ENCODE measurements at places on chromosomes 5 and 9.
A peak's percentile ranks its signal among the peaks of the same experiment; 100 is the strongest.

DNA sequence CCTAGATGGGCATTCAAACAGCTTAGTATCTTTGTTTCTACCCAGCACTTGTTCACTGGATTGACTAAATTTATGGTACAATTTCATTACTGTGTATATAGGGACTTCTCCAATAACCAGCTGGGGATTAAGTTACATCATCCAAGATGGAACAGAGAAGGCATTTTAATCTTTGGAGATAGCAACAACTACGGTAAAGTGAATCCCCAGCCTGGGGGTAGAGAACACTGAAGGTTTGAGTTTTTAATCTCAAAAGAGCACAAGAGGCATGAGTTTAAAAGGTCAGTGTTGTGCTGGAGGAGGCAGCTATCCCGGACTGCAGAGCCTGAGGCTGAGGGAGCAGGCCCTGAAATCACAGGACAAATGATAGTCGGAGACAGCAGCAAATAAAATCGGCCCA is 28.6 kb downstream of the DDX31 start:
- no peak for DNase-seq

DNA sequence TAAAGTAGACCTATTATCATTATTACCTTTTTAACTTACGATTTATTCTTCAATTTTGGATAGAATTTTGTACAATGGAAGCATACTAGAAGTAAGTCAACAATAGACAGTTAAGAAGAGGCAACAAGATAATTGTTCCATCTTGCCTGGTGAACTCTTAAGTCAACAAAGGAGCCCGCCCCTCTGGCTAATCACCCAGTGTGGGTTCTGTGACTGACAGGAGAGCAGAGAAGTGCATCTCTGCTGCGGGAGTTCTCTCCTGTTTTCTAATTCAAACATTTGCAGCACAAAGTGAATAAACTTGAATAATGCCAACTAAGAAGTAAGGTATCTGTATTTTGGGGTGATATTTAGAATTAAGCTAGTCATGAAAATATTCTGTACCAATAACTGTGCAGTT is 6.7 kb upstream of the ISL1 start:
- DNase-seq: no peak

DNA sequence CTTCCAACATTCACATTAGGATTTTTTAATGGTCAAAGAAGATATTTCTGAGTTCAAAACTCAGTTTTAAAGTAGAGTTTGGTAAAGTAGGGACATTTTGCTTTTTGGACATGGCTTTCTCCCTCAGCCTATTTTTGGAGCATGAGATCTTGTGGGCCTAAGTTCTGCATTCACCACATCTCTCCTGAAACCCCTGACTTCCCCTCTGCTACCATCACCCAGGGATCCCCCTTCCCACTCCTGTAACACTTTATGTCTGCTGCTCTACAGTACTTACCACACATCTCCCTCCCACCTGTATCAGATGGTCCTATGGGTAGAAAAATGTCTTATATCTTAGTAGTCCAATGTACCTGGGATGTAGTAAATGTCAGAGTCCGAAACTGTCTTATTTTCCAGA is 48.2 kb upstream of the JAK2 start:
- DNase-seq: no peak

DNA sequence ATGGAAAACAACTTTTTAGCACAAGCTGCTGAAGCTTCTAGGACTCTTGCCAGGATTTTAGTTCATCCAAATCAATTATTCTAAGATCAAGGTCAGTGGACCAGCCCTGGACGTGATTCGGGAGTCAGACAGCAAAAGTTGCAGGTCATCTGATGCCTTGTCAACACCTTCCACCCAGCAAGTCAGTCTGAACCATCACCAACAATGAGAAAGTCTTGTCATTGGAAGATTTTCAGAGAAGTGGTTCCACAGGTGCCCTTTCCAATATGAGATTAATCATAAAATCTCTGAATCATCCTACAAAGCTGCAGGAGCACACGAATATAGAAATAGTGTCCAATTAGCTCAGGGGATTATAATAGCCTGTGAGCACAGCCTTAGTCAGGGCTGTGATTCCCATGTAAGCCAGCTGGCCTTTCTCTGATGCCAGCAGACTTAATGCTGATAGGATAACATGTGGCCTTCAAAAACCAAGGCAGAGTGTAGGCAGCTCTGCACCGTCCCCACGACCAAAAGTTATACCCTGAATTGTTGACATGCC is 445.0 kb upstream of the TRPC7 start:
- no peak for DNase-seq

- DNase-seq: no peak
These were observed 268.1 kb downstream of the EFNA5 start for GRCh38 chr5:107402434-107403227.

DNA sequence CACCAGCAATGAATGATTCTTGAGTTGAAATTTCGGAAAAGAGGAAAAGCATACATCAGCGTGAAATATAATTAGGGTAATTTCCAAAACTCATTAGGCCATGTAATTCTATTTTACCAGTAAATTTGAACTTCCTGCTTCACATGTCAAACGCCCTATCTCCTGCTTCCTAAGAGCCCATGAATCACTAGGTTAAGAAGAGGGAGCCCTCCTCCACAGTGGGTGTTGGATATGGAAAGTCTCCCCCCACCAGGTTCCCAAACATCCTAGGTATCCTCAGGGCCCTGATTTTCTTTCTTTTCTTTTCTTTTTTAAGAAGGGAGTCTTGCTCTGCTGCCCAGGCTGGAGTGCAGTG is 115.2 kb downstream of the SUSD1 start:
- no peak for DNase-seq

DNA sequence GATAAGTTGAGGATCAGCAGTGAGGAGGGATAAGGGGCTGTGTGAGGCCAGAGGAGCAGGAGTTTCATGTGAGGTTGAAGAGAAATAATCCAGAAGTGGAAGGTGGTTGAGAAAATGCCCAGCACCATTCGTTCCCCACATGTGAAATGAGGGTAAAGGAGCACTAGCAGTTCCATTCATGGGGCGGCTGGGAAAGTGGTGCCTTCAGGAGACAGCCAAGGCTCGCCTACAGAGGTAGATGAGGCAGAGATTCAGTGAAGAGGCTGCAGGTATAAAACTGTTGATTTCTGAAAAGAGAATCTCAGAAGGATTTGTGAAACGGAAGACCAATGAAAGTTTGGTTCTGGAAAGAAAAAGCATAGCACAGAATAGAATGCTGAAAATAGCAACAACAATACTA is 272.6 kb downstream of the MSX2 start:
- DNase-seq: no peak

GRCh38 chr9:71816916-71817451 is 48.7 kb upstream of the CEMIP2 start:
- peak; percentile 69 for DNase-seq

All from dermis microvascular lymphatic vessel endothelial cell (primary cell).